Activated CD8-positive, alpha-beta memory T cell treated with anti-CD3 and anti-CD28 coated beads, Interleukin-2, amount 10 ng/mL, durations not matched to agents 7 days and 5 days (primary cell): ENCODE measurements at places on chromosomes 3 and 15.

DNA sequence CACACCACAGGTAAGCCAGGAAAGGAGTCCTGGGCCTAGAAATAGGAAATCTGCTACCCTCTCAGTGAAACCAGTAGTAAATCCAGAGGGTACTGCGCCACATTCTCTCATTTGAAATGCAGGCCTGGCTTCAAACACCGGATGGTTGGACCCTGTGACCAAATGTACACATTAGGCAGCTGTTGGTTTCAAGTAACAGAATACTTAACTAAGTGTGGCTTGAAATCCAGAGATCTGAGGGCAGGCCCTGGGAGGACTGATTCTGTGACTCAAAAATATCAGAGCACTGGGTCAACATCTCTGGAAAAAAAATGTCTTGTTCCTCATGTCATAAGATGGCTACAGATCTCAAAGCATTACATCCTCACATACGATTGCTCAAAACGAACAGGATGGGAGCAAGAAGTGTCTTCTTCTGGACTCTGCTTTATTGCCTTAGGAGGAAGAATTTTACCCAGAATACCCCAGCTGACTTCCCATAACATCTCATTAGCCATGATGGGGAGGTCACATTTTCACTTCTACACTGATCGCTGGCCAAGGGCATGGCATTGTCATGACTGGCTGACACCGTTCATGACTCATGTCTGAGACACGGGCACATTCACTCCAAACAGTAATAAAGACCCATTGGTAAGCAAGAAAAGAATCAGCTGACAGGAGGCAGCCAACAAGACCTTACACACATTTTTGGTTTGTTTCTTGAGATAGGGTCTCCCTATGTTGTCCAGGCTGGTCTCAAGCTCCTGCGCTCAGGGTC lies 166.0 kb downstream of the ARRDC4 start:
- DNase-seq = no peak

GRCh38 chr3:18765161-18765560 lies 340.0 kb upstream of the SATB1 start:
- no peak for DNase-seq

DNA sequence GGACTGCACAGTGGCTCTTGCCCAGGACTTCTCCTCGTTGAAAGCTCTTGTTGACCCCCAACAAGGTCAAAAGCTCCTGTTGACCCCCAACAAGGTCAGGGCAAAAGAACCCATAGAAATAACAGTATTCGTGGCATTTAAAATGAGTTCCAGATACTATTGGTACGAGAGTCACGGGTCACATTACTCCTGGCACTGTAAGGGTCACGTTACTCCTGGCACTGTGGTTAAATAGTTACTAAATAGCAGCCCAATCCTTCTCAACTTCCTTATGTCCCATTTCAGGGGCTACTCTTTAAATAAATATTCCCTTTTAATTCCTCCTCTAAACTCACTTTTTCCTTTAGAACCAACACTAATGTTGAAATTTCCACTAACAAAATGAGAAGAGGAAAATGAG lies 18.2 kb upstream of the ADCY5 start:
- no peak for DNase-seq

- no peak for DNase-seq
Observed at GRCh38 chr3:32495085-32495484, 7.6 kb downstream of the CMTM6 start.
